ENCODE measurements at places on chromosomes 4 and X. TPM values are rescaled to one million over a fixed set of nuclear protein-coding genes. Genes with fewer than 3 reads are reported as not detected.

DNA sequence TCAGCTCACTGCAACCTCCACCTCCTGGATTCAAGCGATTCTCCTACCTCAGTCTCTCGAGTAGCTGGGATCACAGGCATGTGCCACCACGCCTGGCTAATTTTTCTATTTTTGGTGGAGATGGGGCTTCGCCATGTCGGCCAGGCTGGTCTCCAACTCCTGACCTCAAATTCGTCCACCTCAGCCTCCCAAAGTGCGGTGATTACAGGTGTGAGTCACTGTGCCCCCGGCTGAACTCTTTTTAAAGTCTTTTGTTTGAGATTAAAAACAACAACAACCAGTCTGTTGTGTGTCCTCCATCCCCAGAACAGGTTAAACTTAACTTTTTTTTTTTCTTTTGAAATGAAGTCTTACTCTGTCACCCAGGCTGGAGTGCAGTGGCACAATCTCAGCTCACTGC is 36.3 kb upstream of the RBPJ start:
- no peaks in the 10 kb centered on the region for H3K36me3 ChIP-seq
- H3K27me3 ChIP-seq, result no peaks in the 10 kb centered on the region
- DNase-seq, result no peak

- H3K27ac ChIP-seq, result no peak overlapping the region
- no peak for DNase-seq
- peaks cover 4% of the 10 kb centered on the region for H3K36me3 ChIP-seq
- H3K27me3 ChIP-seq, result no peaks in the 10 kb centered on the region
- H3K4me1 ChIP-seq, result no peaks in the 10 kb centered on the region
- H3K4me3 ChIP-seq, result no peak overlapping the region
Measured at GRCh38 chr4:98338761-98339438, 77.7 kb downstream of the RAP1GDS1 start.

DNA sequence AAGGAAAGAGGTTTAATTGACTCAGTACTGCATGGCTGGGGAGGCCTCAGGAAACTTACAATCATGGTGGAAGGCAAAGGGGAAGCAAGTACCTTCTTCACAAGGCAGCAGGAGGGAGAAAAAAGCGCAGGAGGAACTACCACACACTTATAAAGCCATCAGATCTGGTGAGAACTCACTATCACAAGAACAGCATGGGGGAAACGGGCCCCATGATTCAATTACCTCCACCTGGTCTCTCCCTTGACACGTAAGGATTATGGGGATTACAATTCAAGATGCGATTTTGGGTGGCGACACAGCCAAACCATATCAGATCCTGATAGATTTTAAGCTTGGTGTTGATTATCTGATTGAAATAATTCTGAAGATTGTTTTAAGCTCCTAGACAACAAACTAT is 218.7 kb downstream of the CBR4 start:
- no peaks in the 10 kb centered on the region for H3K36me3 ChIP-seq
- no peak overlapping the region for H3K4me3 ChIP-seq
- H3K4me1 ChIP-seq, result peaks cover 8% of the 10 kb centered on the region
- H3K27ac ChIP-seq, result no peak overlapping the region

Gene SH3D19
- 41.7 TPM for total RNA-seq

Gene GLOD5
- not detected for total RNA-seq

Gene PALLD
- total RNA-seq, result 156 TPM

GRCh38 chr4:153971899-153972298 is 183.0 kb upstream of the SFRP2 start:
- H3K27me3 ChIP-seq, result no peaks in the 10 kb centered on the region
- no peak overlapping the region for H3K27ac ChIP-seq
- H3K4me1 ChIP-seq, result no peaks in the 10 kb centered on the region

GRCh38 chrX:20666331-20666730 is 399.6 kb upstream of the RPS6KA3 start:
- no peak for DNase-seq
- H3K4me3 ChIP-seq, result no peak overlapping the region
- H3K4me1 ChIP-seq, result no peaks in the 10 kb centered on the region
- H3K27ac ChIP-seq, result no peak overlapping the region
- H3K27me3 ChIP-seq, result no peaks in the 10 kb centered on the region
- H3K36me3 ChIP-seq, result no peaks in the 10 kb centered on the region

GRCh38 chr4:149465955-149466354 is 349.7 kb downstream of the IQCM start:
- H3K36me3 ChIP-seq, result no peaks in the 10 kb centered on the region
- no peaks in the 10 kb centered on the region for H3K27me3 ChIP-seq
- no peak for DNase-seq
- H3K4me1 ChIP-seq, result no peaks in the 10 kb centered on the region

DNA sequence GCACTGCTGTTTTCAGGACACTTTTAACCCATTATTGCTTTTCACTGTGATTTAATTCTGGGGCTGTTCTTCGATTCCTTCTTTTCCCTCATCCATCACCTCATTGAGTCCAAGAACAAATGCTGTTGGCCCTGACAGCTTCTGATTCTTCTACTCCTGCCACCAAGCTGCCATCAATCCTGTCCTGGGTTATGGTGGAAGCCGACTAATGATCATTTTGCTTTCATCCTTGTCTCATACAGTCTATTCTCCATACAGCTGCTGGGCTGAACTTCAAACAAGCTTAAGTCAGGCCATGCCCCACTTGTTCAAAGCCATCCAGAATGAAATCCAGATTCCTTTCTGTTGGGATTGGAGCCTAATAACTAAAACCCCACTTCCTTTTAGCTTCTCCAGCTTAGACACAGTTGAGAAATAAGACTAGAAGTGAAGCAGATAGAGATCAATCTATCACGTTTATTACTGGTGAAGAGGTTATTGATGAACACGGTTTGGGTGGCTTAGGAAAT is 161.9 kb downstream of the STK32B start:
- no peaks in the 10 kb centered on the region for H3K36me3 ChIP-seq
- peaks cover 14% of the 10 kb centered on the region for H3K27me3 ChIP-seq
- no peak overlapping the region for H3K27ac ChIP-seq
- no peak overlapping the region for H3K4me3 ChIP-seq
- DNase-seq, result no peak

DNA sequence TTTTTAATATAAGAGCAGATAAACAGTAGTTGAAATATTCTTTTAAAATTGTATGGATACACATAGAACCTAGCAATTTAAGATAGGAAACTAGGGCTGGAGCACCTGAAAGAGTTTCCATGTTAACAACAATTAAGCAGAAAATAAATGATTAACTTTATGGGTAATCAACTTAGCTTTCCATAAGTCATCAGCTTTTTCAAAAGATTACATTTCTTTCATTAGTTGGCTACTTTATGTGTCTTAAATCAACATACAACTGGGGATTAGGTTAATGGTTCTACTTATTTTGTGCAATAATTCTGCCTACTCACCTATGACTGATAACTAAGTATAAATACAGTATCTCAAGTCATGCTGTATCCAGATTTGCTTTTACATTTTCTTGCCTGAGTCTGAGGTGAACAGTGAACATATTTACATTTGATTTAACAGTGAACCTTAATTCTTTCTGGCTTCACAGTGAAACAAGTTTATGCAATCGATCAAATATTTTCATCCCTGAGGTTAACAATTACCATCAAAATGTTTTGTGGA is at the start of gene ANXA10:
Gene ANXA10 (plus strand): TSS at position 362 of the 537 bp plus-strand sequence. CDS start 164 bp downstream, at position 526.
- no peak for DNase-seq
- no peaks in the 10 kb centered on the region for H3K36me3 ChIP-seq
- H3K4me3 ChIP-seq, result no peak within 1 kb of the TSS
- no peaks in the 10 kb centered on the region for H3K27me3 ChIP-seq
- H3K4me1 ChIP-seq, result peaks cover 13% of the 10 kb centered on the region

GRCh38 chrX:131677655-131678628 is 134.1 kb downstream of the OR13H1 start:
- no peaks in the 10 kb centered on the region for H3K36me3 ChIP-seq
- peak; percentile 45 for DNase-seq
- H3K4me3 ChIP-seq, result no peak overlapping the region

Gene HAND2
- total RNA-seq, result not detected
